ENCODE measurements at places on chromosomes 2 and 18.

- DNase-seq, result no peak
Measured at GRCh38 chr2:66408905-66409304, 26.0 kb upstream of the MEIS1 start.

DNA sequence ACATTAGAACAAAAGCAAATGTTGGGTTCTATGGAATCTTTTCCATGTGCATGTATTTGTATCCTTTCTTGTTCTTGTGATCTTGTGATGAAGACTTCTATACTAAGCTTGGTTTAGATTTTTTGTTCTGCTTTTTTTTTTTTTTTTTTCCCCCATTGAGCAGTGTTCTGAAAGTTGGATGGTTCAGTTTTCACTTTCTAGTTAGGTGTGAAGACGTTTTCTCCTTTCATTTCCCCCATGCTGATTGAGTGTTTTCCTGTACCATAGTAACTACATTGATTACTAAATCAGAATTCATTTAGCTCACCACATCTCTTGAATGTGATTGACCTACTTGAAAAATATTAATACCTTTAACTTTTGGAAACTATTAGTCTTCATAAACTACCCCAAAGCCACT is 34.1 kb downstream of the NOP58 start:
- no peak for DNase-seq

DNA sequence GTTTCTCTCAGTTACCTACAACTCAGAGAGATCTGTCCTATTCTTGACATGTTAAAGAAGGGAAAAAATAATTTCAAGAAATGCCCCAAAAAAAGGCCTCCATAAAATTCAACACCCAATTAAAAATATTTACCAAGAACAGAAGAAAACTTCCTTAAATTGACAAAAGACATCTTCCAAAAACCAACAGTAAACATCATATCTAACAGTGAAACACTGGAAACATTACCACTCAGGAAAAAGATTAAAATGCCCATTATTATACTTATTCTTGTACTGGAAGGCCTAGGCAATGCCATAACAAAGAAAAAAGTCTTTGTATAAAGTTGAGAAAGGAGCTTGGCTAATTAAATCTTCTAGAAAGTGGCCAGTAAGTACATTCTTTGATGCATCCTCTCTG is 7.2 kb downstream of the DTNB start:
- no peak for DNase-seq

DNA sequence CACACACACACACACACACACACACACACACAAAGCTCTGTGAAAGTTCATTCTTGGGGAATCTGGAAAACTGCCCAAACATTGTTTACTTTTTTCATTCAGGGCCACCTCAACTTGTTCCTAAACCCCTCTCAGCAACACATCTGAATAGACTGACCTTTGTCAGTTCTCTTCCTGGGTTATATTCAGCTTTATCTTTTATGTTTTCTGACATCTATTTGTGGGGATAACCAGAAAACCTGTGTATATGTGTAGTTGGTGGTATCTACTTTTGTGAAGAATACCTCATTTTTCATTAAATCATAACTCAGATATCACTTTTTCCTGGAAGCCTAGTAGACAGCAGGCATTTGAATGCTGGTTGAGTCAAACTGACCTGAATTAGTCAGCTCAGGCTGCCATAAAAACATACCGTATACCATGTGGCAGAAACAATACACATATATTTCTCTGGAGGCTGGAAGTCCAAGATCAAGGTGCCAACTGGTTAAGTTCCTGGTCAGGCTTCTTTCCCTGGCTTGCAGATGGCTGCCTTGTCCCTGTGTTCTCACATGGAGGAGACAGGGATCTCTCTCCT is 11.0 kb upstream of the RNF144A start:
- DNase-seq, result no peak

GRCh38 chr2:118686346-118686745 is 161.1 kb downstream of the EN1 start:
- DNase-seq, result no peak

- no peak for DNase-seq
Measured at GRCh38 chr2:111537078-111537655, 346.8 kb downstream of the ANAPC1 start.

DNA sequence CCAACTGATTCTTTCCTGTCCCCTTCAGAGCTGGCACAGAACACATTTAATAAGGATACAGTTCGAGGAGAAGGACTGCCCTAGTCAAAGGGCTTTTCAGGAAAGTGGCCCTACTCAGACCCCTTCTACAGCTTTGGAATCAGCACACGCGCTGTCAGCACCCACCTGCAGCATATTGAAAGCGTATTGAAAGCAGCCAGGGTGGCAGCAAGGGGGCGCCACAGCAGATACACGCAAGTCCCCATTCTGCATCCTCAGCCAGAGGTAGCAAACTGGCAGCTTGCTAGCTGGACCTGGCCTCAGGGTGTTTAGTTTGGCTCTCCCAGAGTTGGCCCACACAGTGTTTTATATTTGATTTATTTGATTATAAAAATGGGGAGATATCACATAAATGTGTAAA is 101.0 kb upstream of the NT5C1B start:
- DNase-seq, result no peak

DNA sequence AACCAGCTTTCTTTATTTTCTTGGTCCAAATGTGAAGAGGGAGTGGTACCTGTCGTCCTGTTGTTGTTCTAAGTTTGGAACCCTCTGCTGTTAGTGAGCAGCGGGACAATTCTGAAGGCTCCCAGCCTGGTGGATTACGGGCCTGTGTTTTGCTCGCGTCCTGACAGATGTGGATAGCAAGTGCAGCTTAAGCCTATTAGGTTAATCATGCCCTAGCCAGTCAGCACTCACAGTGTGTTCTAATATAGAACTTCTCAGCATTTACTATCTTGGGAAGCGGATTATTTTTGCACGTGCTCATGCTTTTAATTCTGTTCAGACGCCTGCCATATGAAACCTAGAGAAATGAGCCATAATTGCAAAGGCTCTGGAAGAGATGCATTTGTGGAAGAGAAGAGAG is at the start of gene PCARE:
TSS of gene PCARE (minus strand) at position 113 of the 400 bp plus-strand sequence. CDS start 262 bp downstream, outside the sequence.
- DNase-seq, result no peak

- no peak for DNase-seq
Measured at GRCh38 chr2:42232024-42232423, 62.9 kb downstream of the EML4 start.

Measured in CD8-positive, alpha-beta memory T cell (primary cell).